ENCODE measurements at places on chromosomes 11 and 22.

GRCh38 chr11:110130642-110131238 is 37.5 kb downstream of the ZC3H12C start:
- no peak for DNase-seq

- DNase-seq = no peak
Measured at GRCh38 chr11:119599864-119600541, 129.0 kb downstream of the NECTIN1 start.

GRCh38 chr11:30110691-30111090 is 93.9 kb upstream of the KCNA4 start:
- DNase-seq = no peak

DNA sequence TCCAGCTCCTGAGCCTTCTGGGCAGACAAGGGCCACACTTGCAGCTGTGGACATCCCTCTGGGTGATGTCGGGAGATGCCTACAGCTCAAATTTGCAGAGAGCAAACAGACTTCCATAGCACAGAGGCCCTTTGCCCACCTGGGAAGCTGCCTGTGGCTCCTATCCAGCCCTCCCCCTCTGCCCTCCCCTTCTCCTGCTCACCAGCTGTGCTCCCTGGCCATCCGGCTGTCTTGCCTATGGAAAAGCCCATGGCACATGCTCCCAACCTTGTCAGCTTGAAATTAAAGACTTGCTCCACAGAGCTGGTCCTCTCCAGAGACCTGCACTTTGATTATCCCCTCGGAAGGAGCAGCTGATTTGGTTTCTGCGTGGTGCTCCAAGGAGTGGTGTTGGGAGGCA is 118.9 kb upstream of the NECTIN1 start:
- no peak for DNase-seq

- DNase-seq = no peak
Measured at GRCh38 chr11:5036669-5037068, 9.7 kb upstream of the OR52J3 start.

GRCh38 chr11:60252213-60253108 is 9.5 kb upstream of the MS4A4E start:
- no peak for DNase-seq

- no peak for DNase-seq
Measured at GRCh38 chr11:111792955-111793500, 26.8 kb upstream of the PPP2R1B start.

- no peak for DNase-seq
Measured at GRCh38 chr22:21961886-21962654, 9.4 kb upstream of the PPM1F start.

DNA sequence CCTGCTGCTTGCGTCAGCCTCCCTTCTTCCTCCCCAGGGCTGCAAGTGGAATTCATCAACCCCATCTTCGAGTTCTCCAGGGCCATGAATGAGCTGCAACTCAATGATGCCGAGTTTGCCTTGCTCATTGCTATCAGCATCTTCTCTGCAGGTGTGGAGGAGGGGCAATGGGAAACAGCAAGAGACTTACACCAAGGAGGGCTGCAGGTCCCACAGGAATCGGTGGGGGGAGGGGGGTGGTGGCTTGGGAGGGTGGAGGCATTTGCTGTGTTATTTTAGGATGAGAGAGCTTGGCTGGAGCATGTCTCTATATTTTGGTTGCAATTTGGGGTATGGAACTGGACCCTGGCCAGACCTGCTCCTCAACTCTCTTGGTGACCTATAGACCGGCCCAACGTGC is 2.1 kb upstream of the MADD start:
- DNase-seq = no peak

- DNase-seq = no peak
Measured at GRCh38 chr11:78176605-78177141, 11.8 kb downstream of the KCTD21 start.

DNA sequence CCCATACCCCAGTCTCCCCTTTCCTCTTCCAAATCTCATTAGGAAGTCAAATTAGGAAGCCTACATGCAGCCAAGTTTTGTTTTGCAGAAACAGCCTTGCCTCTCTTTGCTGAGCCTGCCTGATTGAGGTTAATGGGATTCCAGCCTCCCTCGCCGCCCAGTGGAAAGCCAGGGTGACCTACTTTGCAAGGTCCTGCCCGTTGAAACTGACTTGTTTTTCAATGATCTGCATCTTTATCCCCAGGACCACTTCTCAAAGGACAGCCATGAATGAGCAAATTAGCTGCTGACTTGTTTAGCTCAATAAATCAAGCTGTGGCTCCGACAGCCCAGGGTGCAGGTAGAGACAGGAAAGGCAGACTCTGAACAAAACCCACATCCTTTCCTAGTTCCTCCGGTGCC is 110.4 kb downstream of the RRAS2 start:
- DNase-seq = no peak

DNA sequence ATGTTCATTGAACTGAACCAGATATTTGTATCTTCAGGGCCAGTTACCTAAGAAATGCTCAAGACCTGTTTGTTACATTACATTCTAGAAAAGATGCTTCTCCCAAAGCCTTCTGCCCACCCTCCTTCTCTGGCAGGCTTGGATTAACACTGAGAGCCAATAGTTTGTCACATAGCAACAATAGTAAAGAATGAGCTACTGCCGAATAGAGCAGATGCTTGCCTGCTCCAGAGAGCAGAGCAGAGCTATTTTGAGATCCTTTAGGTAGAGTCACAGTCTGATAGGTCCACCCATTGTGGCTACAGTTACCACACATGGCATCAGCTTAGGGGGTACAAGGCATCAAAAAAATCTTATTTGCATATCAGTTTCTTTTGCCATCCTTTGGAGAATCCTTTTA is 13.5 kb upstream of the EP300 start:
- no peak for DNase-seq

Data from activated CD4-positive, alpha-beta T cell treated with anti-CD3 and anti-CD28 coated beads for 24 hours (primary cell).